CD4-positive, alpha-beta T cell treated with Interleukin-1 beta for 1 hour (primary cell): ENCODE measurements at places on chromosomes 16 and 17.

DNA sequence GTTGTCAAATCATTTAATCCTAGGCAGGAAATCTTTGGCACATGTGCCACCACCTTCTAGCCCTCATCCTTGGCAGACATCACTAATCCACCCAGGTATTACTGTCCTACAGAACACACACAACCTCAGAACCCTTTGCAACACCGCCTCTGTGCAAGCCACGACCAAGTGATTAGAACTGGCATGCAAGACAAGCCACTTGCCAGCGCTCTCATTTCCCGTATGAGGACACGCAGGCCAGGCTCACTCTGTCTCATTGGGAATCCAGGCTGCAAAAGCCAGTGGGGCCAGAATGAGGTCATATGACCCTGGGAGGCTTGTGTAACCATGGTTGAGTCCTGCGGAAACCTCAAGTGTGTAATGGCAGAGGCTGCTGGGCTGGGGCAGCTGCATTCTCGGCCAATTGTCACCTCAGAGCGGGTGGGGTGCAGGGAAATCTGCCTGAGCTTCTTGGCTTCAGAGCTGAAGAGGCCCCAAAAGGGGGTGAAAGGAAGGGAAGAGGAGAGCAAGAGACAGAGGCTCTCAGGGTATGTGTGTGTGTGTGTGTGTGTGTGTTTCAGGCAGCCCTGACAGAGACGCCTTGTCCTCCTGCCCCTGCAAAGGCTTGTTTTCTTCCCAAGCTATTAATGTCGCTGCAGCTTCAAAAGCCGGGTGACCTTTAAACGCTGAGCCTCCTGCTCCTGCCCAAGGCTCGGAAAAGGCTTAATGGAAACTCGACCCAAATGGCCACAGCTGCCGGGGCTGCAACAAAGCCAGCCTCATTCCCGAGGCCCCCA lies 43.2 kb upstream of the MRPS23 start:
- DNase-seq: peak; percentile 17

- no peak for DNase-seq
Observed at GRCh38 chr16:49127103-49127502, 154.5 kb downstream of the CBLN1 start.

DNA sequence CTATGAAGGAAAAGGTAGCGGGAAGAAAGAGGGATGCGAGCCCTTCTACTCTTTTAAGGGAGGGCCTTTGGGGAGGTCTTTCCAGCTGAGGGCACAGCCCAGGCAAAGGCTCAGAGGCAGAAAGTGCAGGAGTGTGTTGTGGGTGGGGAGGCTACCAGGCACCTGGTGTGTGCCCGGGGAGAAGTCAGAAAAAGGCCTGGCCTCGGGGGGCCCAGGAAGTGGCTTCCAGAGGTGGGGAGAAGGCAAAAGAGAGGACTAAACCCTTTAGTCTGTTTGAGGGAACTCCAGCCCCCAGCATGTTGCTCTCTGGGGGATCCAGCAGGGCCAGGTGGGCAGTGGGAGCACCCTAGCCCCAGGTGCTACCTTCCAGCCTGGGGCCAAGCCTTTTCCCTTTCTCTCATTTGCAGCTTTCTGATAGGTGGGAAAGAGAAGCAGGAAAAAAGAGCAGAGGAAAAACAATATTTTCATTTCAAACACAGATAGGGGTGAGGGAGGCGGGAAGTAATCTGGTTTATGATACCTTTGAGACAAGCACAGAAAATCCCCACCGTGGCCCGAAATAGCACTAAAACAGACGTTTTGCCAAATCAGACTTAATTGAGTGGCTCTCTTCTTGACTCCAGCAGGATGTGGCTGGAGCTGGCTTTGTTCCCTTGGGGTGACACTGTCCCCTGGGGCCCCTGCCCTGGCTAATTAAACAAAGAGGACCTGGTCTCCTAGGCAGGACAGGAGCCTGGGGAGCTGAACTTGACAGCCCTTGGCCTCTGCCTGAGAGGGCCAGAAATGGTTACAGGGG lies 10.4 kb downstream of the RAI1 start:
- no peak for DNase-seq

DNA sequence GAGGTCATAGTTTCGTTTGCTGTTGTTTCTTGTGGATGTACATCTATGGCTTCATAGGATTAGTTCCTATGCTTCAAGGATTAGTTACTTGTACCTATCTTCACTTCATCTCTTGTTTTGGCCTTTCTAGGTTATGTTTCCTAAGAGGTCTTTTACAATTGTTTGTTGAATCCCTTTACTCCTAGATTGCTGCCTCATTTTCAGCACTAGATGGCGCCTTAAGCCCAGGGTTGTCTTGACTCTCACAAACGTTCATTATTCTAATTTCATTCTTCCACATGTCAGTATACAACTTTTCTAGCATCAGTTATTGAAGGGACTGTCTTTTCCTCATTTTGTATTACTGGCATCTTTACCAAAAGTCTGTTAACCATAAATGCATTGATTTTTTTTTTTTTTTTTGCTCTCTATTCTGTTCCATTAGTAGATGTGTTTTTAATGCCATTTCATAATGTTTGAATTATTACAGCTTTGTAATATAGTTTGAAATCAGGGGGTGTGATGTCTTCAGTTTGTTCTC lies 45.0 kb upstream of the NACA2 start:
- DNase-seq: peak; percentile 39

- no peak for DNase-seq
Observed at GRCh38 chr17:45429339-45430005, 3.2 kb downstream of the ARHGAP27 start.

DNA sequence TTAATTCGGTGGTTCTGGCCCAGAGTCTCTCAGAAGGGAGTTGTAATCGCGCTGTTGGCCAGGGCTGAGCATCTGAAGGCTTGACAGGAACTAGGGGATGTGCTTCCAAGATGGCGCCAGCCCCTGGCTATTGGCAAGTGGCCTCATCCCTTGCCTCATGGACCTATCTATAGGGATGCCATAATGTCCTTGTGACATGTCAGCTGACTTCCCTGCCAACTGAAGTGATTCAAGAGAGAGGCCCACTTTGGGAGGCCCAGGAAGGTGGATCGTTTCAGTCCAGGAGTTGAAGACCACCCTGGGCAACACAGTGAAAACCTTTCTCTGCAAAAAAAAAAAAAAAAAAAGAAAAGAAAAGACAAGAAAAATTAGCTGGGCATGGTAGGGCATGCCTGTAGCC lies 15.0 kb upstream of the C16orf87 start:
- DNase-seq: no peak

DNA sequence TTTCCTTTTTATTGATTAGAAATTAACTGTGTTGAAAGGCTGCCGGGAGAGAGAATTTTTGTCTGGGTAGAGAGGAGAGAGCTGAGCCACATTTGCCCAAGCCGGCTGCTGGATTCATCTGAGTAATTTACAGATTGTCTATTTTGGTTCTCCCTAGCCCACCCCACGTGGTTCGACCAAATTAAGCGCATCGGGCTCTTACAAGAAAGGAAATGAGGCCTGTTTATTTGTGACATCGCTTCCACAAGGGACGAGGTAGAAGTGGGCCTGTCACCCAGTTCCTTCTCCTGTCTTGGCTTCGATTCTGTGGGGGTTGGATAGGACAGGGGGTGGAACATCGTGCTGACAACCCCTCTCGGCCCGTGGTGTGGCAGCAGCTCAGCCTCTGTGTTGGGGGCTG lies 42.9 kb downstream of the SYT17 start:
- DNase-seq: peak; percentile 36

- DNase-seq: no peak
Observed at GRCh38 chr17:69511250-69511649, 96.8 kb downstream of the MAP2K6 start.

DNA sequence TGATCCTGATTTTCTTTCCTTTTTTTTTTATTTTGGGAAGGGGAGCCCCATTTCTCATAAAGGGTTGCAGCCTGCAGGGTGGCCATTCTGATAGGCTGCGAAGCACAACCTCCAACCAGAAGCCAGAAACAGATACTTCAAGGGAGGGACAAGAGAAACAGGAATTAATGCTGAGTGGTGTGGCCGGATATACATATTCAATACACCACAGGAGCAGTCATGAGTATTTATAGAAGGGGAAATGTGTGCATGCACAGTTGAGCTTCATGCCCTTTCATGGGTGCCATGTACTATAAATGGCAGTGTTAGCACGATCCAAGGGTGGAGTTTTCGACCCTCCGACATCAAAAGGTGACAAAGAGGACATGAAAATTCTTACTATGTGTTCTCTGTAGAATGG lies 320.8 kb downstream of the CBLN1 start:
- no peak for DNase-seq

DNA sequence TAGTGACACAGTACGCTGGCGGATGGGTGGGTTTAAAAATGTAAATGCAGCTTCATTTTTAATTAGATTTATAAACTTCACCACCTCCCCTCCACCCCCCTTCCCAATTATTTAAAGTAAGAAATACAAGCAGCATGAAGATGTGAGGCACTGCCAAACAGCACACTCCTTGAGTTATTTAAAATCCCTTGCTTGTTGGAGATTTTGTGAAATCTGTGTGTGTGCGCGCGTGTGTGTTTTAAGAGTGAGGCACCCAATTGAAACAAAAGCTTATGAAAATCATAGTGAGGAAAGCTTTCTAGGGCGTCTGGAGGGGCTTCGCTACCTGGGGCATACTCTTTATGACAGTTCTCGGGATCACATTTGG lies 219.6 kb upstream of the IRX3 start:
- no peak for DNase-seq

GRCh38 chr16:82808036-82808435 lies 181.3 kb downstream of the CDH13 start:
- no peak for DNase-seq

DNA sequence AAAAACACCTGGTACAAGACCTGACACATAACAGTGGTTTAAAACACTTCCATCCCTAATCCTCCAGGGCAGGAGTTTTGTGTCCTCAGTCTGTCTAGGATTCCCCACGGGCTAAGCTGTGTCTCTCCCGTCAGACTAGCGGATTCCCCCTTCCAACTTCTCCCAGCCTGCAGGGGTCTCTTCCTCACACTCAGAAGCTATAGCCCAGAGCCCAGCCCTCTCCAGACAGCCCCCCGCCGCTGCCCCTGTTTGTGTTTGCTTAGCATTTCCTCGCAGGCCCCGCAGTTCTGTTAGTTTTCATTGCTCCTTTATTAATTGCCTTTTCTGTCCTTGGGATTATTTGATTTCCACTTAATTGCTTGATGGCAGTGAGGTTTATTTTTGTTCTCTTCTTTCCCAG lies 91.2 kb downstream of the TMEM132E start:
- no peak for DNase-seq

DNA sequence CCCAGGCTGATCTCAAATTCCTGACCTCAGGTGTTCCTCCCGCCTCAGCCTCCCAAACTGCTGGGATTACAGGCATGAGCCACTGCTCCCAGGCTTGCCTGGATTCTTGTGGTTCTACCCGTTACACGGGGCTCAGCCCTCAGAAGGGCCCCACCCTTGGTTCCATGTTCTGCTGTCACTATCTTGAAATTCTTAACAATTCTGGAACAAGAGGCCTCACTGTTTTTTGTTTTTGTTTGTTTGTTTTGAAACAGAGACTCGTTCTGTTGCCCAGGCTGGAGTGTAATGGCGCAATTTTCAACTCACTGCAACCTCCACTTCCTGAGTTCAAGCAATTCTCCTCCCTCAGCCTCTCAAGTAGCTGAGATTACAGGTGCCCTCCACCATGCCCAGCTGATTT lies 96.6 kb downstream of the CACNG3 start:
- DNase-seq: no peak

- peak; percentile 28 for DNase-seq
Observed at GRCh38 chr17:29591146-29591736, 1.7 kb upstream of the ANKRD13B start.

DNA sequence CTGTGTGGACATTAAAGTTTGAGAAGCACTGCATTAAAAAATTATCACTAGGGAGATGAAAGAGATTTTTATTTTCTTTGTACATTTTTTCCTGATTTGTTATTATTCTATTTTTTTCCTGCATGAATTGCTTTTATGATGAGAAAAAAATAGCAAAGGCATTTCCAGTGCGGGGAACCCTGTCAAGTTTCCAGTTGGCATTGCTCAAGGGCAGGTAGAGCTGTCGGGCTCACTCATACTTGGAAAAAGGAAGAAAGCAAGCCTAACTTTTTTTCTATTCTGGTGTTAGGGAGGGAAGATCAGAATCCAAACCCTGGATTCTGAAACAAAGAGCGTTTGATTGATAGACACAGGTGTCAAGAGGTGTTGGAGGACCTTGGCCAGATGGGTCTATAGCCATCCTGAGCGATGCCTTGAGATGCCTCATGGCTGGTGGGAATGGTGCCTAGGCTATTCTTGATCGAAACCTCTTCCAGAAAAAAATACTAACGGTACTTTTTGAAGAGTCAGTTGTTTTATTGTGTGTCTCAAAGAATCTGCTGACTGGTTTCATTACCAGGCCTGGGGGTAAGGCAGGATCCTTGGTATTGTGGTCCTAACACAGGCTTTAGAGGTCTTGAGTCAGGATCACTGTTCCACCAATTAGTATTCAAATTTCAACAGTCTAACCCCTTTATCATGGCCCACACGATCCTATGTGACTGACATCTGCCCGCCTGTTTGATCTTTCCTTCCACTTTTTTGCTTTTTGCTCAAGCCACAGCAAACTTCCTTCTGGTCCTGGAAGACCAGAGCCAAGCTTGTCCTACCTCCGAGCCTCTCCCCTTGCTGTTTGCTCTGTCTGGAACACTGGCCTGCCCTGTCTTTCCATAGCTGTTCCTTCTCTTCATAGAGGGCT lies 20.1 kb downstream of the SNX29 start:
- DNase-seq: no peak

GRCh38 chr16:89710709-89711564 lies 9.4 kb upstream of the SPATA2L start:
- no peak for DNase-seq

GRCh38 chr16:65875381-65876055 lies 491.0 kb upstream of the CDH5 start:
- DNase-seq: no peak

DNA sequence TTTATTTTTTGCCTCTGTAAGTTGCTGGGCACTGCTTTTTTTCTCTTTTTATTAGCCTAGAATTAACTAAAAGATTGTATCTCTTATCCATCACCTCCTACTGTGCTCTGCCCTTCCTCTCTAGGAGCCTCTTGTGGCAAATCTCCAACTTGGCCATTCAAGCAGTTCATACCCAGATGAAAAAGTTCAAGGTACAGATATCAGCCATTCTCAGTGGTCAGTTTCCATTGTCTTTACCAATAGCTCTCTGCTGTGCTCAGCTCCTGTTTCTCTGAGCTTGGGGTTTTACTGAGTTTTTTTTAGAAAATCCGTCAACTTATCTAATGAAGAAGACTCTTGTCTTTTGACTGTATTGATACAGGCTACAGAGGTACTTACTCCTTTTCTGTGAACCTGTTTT lies 15.6 kb downstream of the MOSMO start:
- no peak for DNase-seq
